BJ (cell line): ENCODE measurements at places on chromosomes 2 and 18.

DNA sequence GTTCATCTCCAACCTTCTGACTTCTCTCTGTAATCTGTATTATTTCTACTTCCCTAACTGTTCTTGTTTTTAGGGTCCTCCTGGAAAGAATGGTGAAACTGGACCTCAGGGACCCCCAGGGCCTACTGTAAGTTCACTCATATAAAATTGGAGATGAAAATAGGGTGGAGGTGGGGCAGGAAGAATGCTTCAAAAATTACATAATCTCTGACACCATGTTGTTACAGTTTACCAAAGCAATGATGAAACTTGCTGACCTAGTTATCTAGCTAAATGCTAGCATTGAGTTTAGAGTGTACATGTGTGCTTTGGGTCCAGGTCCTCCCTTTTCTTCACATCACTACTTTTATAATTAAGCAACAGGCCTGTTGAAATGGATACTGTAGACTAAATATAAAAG lies 23.1 kb downstream of the COL3A1 start:
- no peak for DNase-seq

GRCh38 chr2:70959851-70960832 lies 18.3 kb upstream of the ANKRD53 start:
- no peak for DNase-seq

DNA sequence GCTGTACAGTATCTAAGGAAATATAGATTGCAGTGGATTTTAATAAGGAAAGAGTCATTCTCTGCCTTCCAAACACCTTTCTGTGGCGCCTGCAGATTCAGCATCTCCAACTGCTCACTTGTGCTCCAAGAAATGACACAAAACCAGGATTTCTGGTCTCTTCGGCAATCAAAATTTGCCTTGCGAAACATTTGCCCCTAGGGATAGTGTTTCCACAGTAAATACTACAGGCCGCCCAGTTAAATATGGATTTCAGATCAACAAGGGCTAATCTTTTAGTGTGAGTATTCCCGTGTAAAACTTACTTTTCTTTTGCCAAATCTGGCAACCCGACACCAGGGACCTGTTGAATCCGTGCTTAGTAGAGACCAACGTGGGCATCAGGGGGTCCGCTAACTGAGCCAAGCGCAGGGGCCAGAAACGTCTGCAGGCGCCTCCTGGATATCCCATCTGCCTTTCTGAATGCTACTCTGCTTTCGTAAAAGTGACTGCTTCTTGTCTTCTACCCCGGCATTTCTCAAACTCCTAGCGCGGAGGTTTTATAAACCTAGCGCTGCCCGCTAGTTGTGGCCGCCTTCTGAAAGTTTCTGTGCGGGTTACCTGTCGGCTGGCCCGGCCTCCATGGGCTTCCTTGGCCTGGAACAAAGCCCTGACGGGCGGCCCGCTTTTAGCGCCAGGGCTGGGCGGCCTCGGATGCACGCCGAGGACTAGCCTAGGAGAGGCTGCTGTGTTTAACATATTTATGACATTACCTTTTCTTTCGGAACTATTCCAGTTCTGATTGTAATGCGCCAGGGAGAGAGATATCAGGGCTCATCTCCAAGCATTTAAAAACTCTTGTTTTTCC lies 2.5 kb downstream of the CYP1B1 start:
- no peak for DNase-seq

DNA sequence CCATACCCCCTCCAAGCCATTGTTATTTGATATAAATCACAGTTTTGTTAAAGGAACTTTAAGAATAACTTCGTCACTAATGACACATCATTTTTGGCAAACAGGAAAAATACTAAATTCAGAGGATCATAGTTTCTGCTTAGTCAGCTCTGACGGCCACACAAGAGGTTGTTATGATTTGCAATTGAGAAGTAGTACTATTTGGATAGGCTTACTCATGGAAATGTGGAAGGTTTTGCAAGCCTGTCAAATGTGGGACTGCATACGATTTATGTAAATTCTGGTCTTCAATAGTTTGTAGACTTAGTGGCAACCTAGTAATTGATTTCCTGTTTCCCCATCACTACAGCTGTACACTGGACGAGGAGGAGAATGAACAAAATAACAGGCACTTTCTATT lies 108.1 kb downstream of the ARHGEF33 start:
- peak; percentile 46 for DNase-seq

DNA sequence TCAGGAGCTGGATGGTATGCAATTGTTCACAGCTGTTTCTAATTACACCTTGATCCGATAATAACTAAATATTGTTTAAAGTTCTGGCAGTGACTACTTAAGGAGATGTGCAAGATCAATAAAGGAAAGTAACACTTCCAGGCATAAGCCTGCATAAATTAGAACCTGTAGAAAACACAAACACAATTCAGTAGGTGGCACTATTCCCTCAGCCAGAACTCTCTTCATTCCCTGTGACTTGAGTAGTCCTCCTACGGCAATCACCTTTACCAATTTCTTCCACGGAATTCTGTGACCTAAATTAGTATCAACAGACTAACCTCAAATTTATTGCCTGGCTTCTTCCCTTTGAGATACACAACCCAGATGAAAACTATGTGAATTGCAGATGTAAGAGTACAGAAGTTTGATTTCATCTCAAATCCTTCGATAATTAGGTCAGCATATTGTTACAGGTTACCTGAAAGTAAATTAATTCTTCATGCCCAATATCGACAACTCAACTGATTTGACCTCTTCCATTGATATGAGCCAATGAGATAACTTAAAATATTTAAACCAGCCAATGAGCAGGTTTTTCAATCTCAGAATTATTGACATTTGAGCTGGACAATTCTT lies 137.8 kb downstream of the PID1 start:
- no peak for DNase-seq
